Amniotic stem cell (primary cell): ENCODE measurements at places on chromosomes 1 and 21.

DNA sequence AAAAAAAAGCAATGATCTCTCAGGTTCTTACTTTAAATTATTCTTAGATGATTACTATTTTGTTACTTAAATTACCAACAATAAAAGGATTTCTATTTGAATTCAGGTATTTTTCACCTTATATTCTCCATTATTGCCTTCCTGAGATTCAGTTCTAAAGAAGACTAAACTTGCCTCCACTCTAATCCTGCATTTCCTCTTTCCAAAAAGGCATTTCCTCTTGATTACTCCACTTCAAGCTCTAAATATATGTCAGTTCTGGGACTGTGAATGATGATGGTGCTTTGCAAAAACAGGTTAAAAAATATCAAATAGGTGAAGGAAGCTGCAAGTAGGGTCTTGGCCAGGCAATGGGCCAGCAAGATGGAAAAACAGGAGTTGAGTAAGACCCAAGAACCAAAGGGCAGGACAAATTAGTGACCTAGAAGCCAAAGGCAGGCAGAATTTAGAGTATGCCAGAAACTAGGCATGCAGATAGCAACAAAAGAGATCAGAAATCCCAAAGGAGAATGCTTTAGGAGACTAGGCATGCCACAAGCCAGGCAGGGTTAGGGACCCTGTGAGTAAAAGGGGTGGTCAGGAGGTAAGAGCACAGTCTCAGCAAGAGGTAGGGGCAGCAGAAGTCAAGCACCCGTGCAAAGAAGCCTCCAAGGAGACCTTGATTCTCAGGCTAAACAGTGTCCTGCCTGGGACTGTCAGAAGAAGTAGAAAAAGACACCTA, 11.3 kb upstream of the DIPK1A start:
- DNase-seq: no peak

GRCh38 chr21:43352154-43352537, 74.8 kb downstream of the SIK1 start:
- DNase-seq: no peak

- no peak for DNase-seq
Observed at GRCh38 chr1:177172866-177173265, 2.1 kb downstream of the BRINP2 start.

- no peak for DNase-seq
Observed at GRCh38 chr1:219374636-219375035, 201.0 kb downstream of the LYPLAL1 start.

GRCh38 chr1:93775224-93775623, 93.6 kb upstream of the BCAR3 start:
- no peak for DNase-seq

- DNase-seq: no peak
Observed at GRCh38 chr1:56457756-56458375, 121.5 kb downstream of the PLPP3 start.

DNA sequence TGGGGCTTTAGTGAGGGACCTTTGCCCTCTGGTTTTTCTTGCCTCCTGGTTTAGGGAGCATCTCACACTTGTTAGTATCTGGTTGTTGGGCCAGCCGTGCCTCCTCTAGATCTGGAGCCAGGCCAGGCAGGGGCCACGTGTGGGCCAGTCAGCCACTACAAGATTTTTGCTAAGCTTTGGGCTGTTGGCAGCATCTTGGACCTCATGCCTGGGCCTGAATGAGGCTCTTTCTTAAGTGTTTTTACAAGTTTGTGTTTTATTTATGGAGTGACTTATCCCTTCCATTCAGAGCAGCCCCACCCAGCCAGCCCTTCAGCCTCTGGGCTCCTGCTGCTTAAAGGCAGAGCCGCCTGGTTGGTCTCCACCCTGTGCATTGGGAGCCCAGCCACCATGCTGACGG, 1.6 kb upstream of the SH3BGRL3 start:
- peak; percentile 43 for DNase-seq

DNA sequence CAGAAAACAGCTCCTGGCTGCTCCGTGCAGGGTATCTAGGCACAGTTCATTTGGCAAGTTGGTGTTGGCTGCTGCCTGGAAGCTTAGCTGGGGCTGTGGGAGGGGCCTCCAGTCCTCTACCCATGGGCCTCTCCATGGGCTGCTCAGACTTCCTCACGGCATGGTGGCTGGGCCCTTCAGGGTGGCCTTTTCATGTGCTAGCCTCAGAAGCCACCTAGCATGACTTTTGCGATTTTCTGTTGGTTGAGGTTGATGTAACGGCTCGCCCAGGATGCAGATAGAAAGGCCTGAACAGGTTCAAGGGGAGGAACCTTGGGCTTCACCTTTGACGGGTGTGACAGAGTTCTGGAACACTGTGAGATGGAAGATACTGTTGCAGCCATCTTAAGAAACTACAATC, 25.8 kb upstream of the LHX4 start:
- DNase-seq: no peak

GRCh38 chr1:203899353-203899716, 37.9 kb downstream of the SNRPE start:
- DNase-seq: no peak

- DNase-seq: no peak
Observed at GRCh38 chr1:217524787-217525520, 105.9 kb downstream of the GPATCH2 start.

GRCh38 chr1:163870666-163871065, 548.9 kb downstream of the NUF2 start:
- DNase-seq: no peak
